ENCODE measurements at places on chromosomes 13 and 19.

DNA sequence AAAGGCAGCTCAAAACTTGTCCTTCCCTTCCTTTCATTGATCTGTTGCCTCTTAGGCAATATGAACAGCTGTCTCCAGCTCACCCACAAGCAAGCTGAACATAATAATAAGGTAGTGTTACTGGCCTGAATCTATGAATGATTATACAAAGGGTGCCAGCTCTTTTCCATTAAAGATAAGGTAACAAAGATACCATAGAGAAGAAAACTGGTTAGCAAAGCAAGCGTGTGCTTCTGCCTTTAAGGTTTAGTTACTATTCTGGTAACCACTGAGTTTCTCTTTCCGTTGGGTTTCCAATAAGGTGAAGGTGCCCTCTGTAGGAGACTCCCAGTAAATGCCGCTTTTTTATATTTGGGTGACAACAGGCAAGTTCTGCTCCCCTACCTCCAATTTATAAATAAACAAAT is 12.1 kb upstream of the DACH1 start:
- no peak for DNase-seq

GRCh38 chr19:51647318-51647717 is 693 bp upstream of the SIGLEC14 start:
- DNase-seq, result no peak

GRCh38 chr13:109727251-109727650 is 59.1 kb downstream of the IRS2 start:
- no peak for DNase-seq

DNA sequence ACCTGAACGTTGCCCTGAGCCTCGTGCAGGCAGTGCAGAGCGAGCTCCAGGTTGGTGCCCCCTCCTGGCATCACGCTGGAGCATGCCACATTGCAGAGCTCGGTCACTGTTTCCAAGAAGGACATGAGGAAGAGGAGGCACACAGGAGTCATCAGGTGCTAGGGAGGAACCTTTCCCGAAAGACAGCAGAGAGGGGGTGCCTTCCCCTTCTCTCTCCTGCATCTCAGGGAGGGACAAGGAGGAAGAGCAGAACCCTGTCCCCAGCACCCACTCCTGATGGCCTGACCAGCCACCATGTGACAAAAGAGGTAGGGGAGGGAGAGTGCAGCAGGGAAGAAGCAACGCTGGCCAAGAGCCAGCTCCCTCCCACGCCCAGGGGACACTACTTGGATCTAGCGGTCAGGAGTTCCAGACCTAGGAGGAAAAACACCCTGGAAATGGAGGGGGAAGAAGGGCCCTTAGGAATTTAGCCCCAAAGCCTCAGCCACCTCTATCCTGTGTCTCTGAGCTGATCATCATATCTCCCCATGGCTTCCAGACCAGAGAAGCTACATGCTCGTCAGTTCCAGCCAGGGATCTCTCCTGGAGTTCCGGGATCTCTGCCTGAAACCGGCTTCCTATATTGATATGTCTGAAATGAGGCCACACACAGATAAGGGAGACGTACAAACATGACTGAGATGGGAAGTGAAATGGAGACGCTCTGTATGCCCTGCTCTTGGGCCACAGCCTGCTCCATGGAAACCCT is 17.0 kb upstream of the NAPA start:
- no peak for DNase-seq

DNA sequence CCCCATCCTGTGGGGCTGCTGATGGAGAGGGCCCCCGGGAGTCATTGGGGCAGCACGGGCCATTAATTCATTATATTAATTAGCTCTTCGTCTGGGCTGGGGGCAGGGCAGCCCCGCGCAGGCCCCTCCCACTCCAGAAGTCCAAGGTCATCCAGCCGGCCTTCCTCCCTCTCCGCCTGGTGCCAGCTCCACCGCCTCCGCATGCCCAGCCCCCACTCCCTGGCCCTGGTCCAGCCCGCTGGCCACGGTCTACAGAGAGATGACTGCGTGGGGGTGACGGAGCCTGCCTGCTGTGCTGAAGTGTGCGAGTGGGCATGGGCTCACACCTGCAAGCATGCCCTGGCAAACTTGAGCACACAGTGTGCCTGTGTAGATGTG is 8.8 kb downstream of the IGLON5 start:
- DNase-seq, result no peak

DNA sequence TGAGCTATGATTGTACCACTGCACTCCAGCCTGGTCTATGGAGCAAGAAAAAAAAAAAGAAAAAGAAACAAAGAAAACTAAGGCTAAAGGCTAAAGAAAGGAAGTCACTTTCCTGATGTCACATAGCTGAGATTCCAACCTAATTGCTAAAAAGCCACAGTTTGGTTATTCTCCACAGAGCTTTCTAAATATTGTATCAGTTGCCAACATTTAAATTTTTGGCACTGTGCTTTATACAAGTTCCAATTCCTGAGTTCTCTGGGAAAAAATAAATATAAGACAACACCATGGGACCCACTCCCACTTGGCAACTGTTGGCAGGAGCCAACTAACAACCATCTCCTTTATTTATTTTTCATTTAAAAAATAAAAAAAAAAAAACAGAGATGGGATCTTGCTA is 11.2 kb upstream of the LYPD3 start:
- no peak for DNase-seq

DNA sequence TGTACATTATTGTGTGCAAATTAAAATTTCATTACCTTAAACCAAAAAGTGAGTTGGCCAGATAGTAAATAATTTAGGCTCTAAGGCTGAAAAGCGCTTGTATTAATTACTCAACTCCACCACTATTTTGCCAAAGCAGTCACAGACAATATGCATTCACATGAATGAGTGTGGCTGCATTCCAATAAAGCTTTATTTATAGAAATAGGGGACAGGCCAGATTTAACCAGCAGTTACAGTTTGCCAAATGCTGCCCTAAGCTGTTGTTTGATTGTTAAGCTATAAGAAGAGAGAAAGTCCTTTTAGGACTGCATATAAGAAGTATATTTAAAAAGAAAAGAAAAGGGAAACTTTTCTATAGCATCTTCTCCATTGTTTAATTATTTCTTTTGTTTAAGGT is 342.6 kb downstream of the ITGBL1 start:
- DNase-seq, result no peak

- peak; percentile 22 for DNase-seq
These were observed 2.7 kb upstream of the NUP62 start for GRCh38 chr19:49932041-49932451.

- no peak for DNase-seq
These were observed 19.6 kb downstream of the GPR183 start for GRCh38 chr13:99287551-99287950.

DNA sequence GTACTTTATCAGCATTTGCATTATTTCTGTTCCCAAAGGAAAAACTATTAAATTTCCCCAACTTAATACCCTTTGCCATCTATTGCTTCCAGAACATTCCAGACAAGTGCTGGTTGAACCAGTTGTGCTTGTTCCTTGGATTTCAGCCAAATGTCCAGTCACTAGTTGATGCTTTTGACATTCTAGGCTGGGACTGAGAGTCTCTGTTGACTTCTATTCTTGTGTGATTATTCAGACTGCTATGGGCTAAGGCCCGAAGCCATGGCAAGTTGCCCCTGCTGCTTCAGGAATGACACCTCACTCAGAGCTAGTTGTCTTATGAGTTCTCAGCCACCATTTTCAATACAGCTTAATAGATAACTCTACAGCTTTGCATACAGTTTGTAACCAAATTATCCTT is 458.1 kb upstream of the ARGLU1 start:
- no peak for DNase-seq

- peak; percentile 75 for DNase-seq
These were observed 26.2 kb downstream of the OPA3 start for GRCh38 chr19:45558399-45558878.

- no peak for DNase-seq
These were observed 6.8 kb upstream of the ZNF324 start for GRCh38 chr19:58460039-58460438.

GRCh38 chr19:55649268-55650125 is 1.5 kb downstream of the CCDC106 start:
- no peak for DNase-seq

DNA sequence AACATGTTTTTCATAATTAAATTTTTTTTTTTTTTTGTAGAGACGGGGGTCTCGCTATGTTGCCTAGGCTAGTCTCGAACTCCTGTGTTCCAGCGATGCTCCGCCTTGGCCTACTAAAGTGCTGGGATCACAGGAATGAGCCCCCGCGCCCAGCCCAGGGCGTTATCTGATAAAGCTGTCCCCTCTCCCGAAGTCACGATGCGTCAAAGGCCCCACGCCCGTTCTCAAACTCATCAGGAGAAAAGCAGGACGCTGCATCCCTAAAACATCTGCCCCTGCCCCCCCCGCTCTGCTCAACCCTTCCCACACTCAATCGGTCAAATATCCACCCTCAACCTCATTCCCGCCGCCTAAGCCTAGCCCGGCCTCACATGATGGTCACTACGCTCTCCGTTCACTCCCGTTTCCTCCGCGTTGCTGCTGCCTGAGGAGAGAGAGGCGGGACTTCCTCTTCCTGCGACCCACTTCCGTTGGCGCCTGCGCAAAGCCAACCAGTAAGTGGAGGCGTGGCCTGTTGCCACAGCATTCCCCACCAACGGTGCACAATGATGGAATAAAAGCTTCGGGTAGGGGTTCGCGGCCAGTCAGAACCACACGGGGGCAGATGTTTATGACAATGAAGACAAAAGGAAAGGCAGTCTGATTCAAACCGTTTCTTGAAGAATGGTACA is at the start of gene SNRPD2:
SNRPD2 (minus strand) TSS at position 438 of the 671 bp plus-strand sequence; CDS start at position 373, 65 bp downstream.
- peak; percentile 95 for DNase-seq

DNA sequence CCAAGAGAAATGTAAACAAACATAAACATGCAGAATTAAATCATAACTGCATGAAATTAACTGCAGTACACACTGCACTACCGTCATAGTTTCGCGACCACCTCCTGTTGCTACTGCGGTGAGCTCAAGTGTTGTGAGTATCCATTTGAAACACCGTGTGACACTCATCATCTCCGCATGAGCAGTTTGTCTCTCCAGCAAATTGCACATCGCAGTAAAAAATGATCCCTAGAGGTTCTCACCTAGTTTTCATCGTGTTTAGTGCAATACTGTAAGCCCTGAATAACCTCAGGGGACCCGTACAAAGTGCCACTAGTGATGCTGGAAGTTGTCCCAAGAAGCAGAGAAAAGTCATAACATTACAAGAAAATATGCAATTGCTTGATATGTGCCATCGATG is 147.7 kb downstream of the DPF1 start:
- DNase-seq, result no peak

GRCh38 chr13:28541966-28542365 is 47.0 kb upstream of the FLT1 start:
- no peak for DNase-seq

GRCh38 chr13:105925496-105925895 is 610.0 kb downstream of the EFNB2 start:
- DNase-seq, result no peak
